Stimulated activated CD8-positive, alpha-beta memory T cell treated with anti-CD3 and anti-CD28 coated beads, Interleukin-12 subunit alpha, Interleukin-12 subunit beta, amount 100 ng/mL, for 1 hour (primary cell): ENCODE measurements at places on chromosomes 6 and 20.

- no peak for DNase-seq
Measured at GRCh38 chr6:158143700-158144099, 24.4 kb downstream of the SERAC1 start.

DNA sequence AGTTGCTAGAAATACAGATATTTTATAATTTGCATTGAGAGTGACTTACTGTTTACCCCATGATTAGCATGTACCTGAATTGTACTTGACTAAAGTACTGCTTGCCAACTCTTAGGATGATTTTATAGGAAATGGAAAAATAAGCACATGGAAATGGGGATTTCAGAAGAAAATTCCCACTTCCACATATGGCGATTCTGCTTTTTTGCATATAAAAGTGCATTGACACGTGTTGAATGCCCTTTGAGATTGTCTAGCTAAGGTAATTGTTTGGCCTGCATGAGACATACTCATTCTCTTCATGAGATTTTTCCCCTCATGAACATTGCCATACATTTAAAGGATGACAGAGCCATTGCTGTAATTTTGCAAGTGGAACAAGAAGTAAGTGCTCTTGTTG lies 10.1 kb downstream of the TAB2 start:
- DNase-seq = no peak

DNA sequence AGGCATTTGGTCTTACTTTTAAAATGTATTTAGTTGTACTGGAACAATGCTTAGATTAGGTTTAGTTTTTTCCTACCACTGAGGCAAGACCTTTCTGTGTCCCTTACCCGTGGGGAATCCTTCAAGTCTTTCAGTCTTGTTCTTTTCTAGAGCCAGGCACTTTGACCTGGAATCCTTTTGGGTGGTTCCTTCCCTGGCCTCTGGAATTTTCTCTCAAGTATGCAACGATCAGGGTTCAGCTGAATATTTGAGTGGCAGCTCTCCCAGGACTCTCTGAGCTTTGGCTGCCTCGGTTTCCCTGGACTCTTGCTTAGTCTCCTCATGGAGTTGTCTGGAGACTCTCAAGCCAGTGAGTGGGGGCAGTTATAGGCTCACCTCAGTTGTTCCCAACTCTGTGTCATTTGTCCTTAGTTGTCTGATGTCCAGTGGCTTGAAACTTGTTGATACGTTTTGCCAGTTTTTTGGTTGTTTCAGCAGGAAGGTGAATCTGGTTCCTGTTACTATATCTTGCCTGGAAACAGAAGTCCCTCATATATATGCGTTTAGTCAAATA lies 118.1 kb downstream of the QKI start:
- DNase-seq = no peak

- DNase-seq = no peak
Measured at GRCh38 chr6:169266261-169266660, 12.6 kb upstream of the THBS2 start.
